Stimulated activated CD4-positive, alpha-beta T cell treated with anti-CD3 and anti-CD28 coated beads, Interleukin-2, amount 100 ng/mL, for 24 hours (primary cell): ENCODE measurements at places on chromosomes 3 and 15.

DNA sequence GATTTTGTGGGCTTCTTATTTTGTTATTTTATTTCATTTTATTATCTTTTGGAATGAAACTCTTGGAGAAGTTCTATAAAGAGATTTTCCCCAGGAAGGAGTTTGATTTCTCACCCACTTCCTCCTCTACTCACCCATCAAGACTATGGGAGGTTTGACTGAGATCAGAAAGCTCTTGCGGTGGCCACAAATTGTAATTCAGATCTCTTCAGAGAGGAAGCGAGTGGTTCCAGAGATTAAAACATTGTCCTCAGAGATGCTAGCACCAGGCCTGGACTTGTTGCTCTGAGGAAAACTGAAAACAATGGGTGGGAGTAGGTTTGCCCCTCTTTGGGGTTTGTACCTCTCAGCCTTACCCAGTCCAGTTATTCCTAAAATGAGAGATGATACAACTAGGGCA, 8.1 kb upstream of the MUC13 start:
- DNase-seq: no peak

DNA sequence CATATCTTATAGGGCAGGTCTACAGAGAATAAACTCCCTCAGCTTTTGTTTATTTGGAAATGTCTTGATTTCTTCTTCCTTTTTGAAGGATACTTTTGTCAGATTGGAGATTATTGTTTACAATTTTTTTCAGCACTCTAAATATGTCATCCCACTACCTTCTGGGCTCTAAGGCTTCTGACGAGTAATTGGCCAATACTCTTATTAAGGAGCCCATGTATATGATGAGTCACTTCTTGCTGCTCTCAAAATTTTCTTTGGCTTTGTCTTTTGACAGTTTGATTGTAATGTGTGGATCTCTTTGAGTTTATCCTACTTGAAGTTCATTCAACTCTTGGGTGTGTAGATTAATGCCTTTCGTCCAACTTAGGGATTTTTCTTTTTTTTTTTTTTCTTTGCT, 28.9 kb upstream of the CD200R1L start:
- no peak for DNase-seq

DNA sequence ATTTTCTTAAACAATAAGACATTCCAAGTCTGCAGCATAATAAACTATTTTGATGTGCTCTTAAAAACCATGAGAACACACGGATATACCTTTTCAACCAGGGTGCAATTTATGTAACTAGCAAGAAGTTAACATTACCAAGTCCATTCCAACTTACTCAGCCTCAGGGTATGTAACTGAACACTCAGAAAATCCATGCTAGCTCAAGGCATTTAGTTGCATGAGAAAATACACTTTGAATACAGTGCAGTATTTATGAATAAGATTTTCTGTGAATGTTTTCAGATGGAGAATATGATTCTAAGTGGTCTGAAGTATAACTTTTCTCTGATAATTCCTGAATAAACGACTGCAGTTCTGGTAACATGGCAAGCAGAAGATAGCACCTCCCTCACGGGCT, 124.3 kb downstream of the SNRK start:
- no peak for DNase-seq

DNA sequence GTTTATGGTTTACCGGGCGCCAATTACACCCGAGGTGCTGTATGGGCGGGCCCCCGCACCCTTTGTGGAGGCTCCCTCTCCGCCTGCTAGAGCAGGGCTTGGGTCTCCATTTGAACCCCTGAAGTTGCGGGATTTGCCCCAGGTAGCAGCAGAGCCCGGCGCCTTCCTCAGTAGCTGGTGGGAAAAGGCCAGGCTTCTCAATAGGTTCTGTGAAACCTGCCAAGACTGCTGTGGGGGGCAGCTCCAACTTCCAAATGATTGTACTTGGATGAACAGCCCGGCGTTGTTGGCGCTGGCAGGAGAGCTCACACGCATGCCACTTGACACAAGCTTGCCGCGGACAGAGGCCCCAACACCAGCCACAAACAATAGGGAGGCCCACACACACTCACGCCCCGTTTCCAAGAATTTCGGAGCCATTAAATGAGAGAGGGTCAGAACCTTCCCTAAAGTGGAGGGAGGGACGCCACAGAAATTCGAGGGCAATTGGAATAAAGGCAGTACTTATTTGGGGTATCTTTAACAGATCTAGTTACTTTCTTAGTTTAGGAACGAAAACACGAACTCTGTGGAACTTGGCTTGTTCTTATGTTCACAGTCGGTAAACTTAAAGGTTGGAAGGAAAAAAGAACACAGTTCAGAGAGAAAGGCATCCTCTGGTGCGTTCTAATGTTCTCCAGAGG, 1.4 kb downstream of the EPHB3 start:
- DNase-seq: no peak

DNA sequence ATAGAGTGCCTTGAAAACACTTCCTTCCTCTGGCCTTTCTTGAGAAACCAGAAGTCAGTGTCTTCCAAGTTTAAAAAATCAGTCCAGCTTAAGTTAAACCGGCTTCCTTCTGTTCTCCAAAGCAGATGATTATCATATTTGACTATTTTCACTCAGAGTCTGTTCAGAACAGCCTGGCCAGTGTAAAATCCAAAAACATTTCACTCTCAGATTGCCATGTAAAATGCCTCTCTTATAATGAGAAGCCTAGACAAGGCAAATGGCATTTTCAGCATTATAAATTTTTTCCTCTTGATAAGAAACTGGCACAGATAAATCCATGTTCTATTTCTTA, 193.5 kb downstream of the TNIK start:
- DNase-seq: no peak

DNA sequence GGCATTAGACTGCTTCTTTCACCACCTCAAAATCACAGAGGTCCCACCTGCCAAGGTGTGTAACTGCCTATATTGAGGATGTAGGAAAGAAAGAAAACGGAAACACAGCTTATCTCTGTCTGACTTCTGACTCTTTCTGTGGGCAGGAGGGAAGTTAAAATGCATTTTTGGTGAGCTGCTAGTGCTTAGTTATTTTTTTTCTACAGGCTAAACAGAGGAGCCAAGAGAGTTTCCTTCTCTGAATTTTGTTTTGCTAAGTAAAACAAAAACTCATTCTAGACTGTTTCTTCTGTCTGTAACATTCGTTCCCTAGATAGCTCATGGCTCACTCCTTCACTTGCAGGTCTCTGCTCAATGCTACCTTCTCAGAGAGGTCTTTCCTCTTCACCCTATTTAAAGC, 18.8 kb upstream of the AMOTL2 start:
- DNase-seq: no peak

DNA sequence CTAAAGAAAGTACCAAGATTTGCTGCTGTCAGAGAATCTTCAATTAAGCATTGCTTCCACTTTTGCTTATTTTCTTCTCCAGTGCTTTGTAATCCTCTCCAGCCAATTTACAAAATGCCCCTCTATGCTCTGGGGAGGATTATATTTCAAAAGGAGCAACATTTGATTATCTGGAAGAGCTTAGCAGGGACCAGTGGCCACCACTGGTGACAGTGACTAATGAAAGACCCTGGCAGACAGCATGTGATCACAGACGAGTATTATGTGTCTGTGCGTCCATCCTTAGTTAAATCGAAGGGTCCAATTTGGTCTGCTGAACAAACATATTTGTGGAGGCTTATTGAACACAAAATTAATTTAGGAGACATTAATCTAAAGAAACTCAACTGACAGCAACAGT, 152.6 kb downstream of the ZNF621 start:
- DNase-seq: no peak

DNA sequence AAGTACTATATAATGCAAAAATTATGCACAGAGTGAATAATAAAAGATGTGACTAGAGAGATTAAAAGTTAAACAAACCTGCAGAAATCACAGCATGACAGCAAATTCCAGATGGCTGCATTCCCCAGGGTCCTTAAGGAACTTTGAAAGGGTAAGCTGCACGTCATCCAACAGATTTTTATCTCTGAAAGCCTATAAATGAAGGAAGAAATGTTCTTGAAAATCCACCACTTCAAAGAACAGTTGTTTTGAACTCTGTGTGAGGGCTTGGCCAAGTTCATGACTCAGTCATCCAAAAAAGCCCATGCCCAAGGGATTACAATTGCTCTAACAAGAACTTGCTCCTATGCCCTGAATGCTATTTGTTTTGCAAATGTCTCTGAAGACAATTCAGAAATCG, 603.6 kb downstream of the PLOD2 start:
- no peak for DNase-seq

GRCh38 chr15:41105348-41106334, 10.4 kb downstream of the INO80 start:
- DNase-seq: no peak

GRCh38 chr15:74809242-74809641, 3.4 kb upstream of the LMAN1L start:
- DNase-seq: no peak

GRCh38 chr15:68405378-68406250, 26.3 kb downstream of the ITGA11 start:
- no peak for DNase-seq

DNA sequence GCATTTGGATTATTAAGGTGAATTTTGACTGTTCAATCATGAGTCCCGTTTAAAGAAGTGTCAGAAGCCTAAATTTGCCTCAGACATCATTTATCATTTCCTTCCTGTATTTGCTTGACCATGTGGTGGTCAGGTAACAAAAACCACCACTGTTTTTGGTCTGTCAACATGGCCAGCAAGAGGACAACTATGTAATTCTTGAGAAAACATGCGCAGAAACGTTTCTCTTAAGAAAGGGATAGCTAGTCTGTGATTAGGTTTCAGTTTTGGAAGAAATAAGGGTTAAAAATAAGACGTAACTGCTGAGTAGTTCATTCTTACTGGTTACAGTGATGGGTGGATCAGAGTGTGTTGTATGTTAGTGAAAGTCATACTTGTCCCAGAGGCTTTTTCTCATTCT, 204.5 kb downstream of the AKAP13 start:
- no peak for DNase-seq

DNA sequence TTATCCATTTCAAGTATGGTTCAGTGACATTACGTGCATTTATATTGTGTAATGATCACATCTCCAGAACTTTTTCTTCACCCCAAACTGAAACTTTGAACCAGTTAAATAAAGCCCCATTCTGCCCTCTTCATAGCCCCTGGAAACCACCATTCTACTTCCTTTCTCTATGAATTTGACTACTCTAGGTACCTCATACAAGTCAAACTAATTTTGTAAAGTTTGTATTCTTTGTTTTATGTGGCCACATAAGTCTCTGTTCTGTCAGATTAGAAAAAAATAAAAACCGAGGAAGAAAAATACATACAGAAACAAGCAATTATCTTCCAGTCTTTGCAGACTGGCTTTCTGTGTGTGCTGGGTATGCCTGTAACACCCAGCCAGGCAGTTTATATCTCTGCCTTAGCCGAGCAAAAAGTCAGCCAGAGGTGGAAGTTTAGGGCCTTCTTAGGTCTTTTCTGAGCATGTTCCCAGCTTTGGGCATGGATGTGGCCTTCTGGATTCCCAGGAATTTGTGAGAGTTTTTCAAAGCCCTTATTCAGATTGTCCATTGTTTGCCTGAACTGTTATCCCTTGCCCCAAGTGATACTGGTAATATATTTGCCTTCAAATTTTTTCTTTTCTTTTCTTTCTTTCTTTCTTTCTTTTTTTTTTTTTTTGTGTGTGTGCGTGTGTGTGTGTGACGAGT, 6.0 kb upstream of the GRAMD1C start:
- no peak for DNase-seq

- peak; percentile 79 for DNase-seq
These were observed 4.6 kb downstream of the BCL6 start for GRCh38 chr3:187740421-187741399.

DNA sequence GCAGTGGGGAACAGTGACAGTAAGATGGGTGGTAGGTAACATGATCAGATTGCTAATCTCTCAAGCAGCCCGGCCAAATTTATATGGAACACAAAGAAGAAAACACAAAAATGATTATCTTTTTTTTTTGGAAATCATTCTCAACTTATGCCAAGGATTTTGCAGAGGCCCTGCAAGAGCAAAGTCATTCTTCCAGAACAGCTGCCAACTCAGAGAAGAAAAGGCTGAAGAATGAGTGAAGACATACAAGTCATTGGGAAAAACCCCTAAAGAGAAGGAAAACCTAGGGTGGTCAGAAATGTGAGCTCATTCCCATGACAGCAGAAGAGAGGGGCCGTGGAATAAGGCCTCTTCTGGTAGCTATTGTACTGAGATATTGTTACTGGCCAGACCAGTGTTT, 246.7 kb downstream of the SHOX2 start:
- no peak for DNase-seq

DNA sequence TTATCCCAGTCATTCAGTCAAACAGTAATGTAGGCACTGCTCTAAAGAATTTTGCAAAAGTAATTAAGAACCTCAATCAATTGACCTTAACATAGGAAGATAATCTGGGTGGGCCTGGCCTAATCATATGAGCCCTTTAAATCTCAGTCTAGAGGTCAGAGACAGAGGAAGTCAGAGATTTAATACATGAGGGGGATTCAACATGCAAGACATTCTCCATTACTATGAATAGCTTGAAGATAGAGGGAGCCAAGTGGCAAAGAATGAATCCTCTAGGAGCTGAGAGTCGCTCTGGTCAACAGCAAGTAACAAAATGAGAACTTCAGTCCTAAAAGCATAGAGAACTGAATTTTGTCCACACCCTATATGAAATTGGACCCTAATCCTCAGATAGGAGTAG, 39.0 kb upstream of the MBNL1 start:
- DNase-seq: no peak

DNA sequence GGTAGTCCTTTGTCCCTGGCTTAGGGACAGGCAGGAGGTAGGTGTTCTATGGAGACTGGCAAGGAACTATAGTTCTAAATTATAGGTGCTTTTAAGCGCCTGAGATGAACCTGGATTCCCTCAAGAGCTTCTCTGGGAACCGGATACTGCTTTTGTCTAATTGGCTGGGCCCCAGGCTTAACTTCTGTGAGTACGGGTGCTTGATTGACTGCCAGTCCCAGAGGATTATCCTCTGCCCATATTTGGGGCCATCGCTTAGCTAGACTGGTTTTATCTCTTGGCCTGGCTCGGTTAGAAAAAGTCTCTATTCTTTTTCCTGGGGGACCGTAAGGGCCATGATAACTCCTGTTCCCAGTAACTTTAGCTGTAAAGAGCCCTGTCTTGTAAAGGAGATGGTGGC, 339.1 kb downstream of the KCNH8 start:
- DNase-seq: no peak

- DNase-seq: no peak
These were observed 58.4 kb upstream of the LRTM1 start for GRCh38 chr3:54986294-54986693.

- no peak for DNase-seq
These were observed 58.3 kb downstream of the SMAD6 start for GRCh38 chr15:66760097-66760967.

- no peak for DNase-seq
These were observed 22.9 kb downstream of the IL5RA start for GRCh38 chr3:3087279-3087678.

GRCh38 chr3:116630494-116630893, 79.1 kb upstream of the TUSC7 start:
- DNase-seq: no peak

- DNase-seq: no peak
These were observed 52.6 kb upstream of the ATP11B start for GRCh38 chr3:182740710-182741109.

DNA sequence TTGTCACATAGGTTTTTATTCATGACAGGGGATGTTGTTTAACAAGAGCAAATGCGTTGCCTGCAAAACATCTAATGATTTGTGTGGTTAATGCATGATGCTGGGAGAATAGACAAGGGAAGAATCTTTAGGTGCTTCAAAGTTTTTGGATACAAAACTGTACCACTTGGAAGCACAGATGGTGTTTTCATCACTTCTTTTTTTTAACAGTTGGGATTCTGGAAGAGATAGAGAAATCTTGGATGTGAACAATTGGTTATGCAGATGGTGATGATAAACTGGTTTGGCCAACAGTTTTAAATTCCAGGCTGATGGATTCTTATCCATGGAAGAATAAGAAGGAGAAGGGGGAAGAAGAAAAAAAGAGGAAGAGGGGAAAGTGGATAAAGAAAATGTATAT, 379.4 kb downstream of the KCNH8 start:
- no peak for DNase-seq
